Stimulated activated CD8-positive, alpha-beta memory T cell treated with anti-CD3 and anti-CD28 coated beads, Interleukin-2, amount 100 ng/mL, for 1 hour (primary cell): ENCODE measurements at places on chromosomes 4 and X.

GRCh38 chrX:19680580-19680979 is 165.3 kb upstream of the MAP3K15 start:
- no peak for DNase-seq

GRCh38 chrX:39162322-39162735 is 361.1 kb downstream of the MID1IP1 start:
- peak; percentile 9 for DNase-seq

DNA sequence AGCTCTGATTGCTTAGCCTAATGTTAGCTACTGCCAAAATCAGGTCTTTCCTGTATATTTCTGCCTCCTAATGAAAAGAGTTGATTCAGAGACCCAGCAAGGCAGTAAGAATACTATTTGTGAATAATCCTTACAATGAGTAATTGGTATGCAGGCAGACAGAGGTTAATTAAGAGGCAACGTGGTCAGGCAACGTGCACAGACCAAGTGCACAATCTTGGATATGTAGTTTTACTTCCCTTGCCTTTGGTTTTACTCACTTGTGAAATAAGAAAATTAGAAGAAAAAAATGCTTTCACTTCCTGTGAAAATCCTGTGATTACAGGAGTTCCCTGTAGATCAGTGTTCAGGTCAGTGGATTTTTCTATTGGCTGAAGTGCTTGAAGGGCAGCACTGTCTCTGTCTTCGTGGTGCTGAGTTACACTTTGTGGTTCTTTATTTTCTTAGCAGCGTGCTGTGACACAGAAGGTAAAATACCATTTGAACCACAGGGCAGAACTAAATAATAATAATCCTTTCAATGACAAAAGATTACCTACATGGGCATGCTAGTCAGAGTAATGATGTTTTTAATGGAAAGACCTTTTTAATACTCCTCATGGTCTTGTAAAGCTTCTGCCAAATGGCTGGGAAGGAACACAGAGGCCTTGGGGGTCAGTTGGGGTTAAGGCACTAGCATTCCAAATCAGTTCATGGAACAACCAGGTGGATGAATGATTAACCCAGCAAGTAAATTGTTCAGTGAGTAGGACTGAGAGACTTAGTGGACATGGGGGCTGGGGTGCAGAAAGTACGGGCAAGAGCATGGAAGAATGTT is 430.9 kb downstream of the MAPK10 start:
- DNase-seq: no peak

DNA sequence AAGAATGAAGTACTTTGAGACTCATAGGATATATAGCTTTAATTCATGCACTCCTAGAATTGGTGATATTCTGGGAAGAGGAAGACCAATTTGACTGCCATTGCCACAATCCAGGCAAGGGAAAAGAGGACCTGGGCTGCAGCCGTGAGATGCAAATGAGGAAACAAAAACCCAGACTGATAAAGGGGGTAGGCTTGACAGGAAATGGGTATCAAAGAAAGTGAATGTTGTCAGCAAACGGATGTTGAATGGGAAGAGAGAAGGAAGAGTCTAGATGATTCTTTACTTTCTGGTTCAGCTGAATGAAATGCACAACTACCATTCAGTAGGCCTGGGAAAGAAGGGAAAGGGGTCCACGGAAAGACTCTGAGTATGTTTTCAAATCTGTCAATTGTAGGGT is 17.1 kb upstream of the ARHGEF6 start:
- DNase-seq: no peak

DNA sequence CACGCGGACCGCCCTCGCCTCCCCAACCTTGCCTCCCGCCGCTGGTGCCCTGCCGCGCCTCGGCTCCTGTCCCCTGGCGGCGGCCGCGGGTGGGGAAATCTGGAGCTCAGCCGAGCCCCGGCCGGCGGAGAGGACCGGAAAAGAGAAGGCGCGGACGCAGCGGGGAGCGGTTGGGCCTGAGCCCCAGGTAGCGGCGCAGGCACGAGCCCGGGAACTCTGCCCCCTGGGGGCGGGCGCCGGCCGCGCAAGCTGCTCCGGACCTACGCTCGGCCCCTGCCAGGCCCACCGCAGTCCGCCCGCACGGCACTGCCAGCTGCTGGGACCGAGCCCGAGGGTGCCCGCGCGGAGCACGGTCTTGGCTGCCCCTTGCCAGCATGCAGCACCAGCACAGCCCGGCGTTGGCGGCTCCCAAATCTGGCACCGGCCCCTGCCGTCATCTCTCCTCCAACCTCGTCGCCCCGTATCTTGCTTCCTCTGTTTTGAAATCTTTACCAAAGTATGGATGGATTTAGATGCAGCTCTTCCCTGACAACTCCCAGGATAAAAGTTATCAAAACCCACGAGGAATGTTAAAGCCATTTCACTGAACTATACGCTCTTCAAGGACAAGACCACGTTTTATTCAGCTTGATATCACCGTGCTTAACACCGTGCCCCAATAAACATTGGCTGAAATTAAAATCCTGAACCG is at the start of gene PRSS12:
PRSS12 (minus strand) TSS at position 161 of the 691 bp plus-strand sequence. CDS start 283 bp downstream, outside the sequence.
- peak; percentile 7 for DNase-seq
